ENCODE measurements at places on chromosomes 12 and 14.

DNA sequence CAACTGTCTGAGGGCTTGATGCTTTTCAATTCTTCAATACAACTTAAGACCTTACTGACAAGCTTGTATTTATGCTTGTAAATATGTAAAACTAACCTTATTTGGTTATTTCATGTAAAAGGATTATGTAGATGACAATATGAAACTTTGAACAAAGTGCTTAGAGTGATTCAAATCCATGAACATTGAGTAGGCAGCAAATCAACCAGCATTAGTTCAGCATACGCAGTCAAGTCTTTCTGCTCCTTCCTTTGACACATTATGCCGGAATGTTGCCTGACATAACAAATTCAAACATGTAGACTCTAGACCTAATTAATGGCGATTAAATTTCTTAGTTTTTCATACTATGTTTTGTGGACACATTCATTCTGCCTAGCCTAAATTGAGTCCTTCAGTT lies 105.2 kb downstream of the FGD4 start:
- no peak for DNase-seq

DNA sequence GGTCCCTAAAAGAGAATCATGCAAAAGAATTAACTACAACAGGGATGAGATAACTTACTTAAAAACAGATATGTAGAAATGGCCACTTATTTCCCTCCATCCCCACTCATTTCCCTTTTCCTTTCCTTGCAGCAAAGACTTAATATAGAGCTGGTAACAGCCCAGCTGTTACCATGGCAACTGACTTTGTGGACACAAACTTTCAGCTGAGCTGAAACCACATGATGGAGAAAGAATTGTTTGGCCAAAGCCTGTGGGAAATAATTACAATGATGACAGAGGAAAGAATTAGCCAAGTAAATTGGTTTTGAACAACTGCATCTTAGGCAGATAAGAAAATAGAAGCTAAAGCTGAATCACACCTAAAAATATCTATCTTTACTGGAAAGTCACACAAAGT lies 364.9 kb downstream of the GALC start:
- DNase-seq: no peak

- DNase-seq: no peak
These were observed 92.5 kb downstream of the VCPKMT start for GRCh38 chr14:50023671-50024490.

DNA sequence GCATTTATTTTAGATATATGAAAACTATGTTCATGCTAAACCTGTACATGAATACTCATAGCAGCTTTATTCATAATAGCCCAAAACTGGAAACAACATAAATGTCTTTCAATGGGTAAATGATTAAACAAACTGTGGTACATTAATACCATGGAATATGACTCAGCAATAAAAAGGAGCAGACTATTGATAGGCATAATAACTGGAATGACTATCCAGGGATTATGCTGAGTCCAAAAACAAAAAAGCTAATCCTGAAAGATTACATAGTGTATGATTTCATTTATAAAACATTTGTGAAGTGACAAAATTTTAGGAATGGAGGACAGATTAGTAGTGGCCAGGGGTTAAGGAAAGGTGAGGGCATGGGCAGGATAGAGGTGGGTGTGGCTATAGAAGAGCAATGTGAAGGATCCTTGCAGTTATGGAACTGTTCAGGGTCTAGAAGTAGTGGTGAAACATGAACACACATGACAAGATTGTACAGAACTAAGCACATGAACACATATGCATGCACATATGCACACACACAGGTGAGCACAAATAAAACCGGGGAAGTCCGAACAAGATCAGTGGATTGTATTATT lies 61.1 kb upstream of the CDKN3 start:
- DNase-seq: no peak

DNA sequence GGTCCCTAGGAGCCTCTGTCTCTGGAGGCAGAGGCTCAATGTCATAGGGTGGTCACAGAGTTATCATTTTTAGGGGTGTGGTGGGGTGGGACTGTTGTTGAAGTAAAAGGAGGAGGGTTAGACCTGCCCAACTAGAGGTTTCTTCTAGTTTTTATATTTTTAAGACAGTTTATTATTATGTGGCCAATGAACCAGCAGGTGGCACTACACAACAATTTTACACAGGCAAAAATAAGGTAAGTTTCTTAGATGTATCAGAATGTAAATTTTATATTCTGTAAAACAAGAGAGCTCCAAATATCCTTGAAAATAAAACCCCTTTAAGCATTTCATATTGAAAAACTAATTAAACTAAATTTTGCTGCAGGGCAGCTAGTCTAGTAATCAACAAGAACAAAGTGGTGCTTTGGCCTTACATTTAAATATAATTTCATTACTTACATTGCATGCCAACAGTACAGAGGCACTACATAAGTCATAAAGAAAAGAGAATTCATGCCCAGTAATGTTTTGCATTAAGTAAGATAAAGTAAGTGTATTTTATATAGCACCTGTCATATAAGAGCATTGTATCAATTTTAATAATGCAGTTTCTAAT lies 22.2 kb upstream of the OVCH1 start:
- DNase-seq: no peak

DNA sequence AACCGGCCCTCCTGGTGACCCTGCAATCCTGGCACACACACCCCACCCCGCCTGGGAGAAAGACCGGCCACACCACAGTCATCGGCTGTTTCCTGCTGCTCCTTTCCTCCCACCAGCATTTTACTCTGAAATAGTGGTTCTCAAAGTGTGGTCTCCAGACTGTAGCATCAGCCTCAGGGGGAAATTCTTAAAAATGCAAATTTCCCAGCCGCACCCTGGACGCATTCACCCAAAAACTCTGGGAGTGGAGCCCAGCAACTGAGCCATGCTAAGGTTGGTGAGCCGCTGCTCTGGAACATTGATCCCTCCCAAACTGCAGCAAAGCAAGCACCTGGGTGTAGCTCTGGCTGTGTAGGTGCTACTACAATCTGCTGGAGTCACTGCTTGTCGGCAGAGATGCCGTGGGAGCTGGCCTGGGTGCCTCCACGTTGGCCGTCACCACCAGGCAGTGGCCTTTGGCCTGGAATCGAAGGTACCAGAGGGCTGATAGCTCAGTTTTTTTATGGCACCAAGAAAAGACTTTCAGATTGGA lies 38.4 kb upstream of the BCL2L14 start:
- DNase-seq: no peak

DNA sequence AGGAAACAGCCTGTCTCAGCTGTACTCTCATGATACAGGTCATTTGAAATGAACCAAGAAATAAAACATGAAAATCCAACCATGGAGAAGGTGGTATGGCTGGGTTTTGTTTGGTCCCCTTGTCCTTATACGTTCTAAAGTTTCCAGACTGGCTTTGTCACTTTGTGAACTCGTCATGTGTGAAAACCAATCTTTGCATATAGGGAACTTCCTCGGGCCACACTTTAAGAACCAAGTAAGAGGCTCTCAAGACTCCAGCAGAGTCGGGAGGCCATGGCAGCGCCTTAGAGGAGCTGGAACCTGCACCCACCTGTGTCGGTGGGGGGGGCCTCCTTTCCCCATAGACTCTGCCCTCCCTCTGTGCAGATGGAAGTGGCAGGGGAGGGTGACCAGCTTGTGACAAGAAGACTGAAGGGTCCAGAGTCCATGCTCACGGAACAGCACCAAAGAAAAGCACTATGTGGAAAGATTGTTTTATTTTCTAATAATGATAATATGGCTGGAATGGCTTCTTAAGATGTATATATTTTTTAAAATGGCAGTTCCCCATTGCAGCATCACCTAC lies 125.3 kb downstream of the ESRRB start:
- DNase-seq: no peak

- DNase-seq: no peak
These were observed 229.2 kb downstream of the EMP1 start for GRCh38 chr12:13425766-13426165.

DNA sequence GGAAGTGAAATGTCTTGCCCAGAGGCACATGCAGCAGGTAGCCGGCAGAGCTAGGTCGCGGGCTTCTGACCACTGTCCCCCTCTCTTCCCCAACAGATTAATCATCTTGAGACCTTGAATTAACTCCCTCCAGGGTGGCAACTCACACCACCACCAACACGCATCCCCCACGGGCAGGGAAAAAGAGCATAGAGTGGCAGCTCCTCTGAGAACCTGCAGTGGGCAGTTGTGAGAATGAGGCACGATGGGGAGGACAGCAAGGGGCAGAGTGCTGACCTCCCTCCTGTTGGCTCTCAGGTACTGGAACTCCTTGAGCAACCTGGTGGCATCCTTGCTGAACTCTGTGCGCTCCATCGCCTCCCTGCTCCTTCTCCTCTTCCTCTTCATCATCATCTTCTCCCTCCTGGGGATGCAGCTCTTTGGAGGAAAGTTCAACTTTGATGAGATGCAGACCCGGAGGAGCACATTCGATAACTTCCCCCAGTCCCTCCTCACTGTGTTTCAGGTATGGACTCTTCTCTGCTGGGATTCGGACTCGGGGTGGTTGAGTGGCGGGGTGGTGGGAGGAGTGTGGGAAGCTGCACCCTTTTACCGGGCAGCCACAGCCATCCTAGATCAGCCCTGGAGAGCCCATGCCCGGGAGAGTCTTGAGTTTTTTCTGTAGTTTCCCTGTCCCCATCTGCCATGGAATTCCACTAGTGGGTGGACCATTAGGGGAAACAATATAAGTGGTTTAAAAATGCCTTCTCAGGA lies 213.3 kb upstream of the FKBP4 start:
- no peak for DNase-seq

DNA sequence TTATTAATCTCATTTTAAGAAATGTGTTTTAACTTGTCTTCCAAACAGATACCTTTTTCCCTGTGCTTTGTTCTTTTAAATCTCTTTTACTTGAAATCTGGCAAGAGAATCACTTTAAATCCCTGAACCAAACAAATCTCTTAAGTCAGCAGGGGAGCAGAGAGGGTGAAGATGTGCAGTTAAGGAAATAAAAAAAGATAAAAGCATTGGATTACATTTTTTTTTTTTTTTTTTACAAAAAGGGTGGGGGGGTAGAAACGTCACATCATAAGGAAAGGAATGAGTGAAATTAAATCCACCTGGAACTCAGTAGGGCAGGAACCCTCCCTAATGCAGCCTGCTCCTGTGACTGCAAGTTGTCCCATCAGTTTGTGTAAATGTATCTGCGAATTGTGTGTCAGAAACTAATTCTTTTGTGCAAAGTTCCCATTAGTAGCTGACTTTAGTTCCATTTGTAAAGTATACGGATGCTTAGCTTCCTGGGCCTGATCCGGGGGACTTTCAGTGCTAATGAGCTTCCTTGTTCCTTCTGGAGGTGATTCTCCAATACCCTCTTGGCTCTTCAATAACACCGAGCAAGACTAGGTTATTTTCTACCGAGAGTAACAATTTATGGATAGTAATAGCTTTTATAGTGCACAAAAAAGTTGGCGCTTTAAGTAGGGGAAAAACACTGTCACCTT lies 1.5 kb downstream of the TTC6 start:
- DNase-seq: no peak

GRCh38 chr12:87388376-87388775 lies 640.8 kb downstream of the C12orf50 start:
- DNase-seq: no peak

- no peak for DNase-seq
These were observed 31.7 kb downstream of the ANO2 start for GRCh38 chr12:5913387-5913786.

DNA sequence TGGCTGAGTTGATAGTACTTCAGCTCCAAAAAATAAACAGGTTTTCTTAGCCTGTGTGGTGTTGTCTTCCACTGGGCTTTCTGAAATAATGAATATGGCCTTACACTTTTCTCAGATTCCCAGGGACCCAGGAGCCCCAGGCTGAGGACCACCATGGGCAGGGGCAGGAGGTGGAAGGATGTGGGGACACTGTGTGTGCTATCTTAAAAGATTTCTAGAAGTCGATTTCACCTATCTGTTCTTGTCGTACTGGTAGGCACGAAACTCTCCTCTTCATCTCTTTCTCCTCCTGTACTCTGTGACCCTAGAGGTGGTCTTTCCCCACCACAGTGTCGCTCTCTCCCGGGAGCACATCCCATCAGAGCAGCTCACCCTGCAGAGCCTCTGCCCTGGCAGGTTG lies 107.7 kb upstream of the FKBP4 start:
- no peak for DNase-seq

DNA sequence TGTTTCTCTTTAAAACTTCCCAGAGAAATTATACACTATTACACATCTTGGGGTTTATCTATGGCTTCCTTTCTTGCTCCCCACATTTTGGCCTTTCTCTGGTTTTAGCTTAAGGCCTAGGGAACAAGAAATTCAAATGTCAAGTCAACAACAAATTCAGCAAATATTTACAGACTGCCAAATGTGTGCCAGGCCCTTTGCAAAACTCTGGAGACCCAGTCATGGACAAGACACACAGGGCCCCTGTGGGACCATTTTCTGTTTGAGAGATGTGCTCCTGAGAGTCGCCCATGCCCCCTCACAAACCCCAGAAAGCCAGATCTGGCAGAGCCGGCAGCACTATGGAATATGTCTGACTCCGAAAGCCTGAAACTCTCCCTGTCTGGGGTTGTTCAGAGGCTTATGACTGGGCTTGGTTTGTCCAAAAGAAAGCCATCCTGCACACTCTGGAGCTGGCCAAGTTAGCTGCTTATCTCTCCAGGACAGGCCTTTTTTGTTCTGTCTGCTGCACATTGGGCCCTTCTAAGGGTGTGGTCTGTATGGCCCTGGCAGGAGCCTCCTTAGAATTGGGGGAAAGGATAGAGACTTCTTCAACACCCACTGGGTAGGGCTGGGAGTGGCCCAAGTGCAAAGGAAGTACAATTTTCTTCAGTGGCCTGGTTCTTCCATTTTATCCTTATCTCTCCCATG lies 1.1 kb upstream of the KRT3 start:
- DNase-seq: no peak

GRCh38 chr14:105647784-105648608 lies 121.6 kb downstream of the TMEM121 start:
- DNase-seq: no peak

All from stimulated activated CD4-positive, alpha-beta T cell treated with anti-CD3 and anti-CD28 coated beads, Interleukin-12 subunit alpha, Interleukin-12 subunit beta, amount 100 ng/mL, for 24 hours (primary cell).